Amniotic stem cell (primary cell): ENCODE measurements at places on chromosomes 4 and X.

DNA sequence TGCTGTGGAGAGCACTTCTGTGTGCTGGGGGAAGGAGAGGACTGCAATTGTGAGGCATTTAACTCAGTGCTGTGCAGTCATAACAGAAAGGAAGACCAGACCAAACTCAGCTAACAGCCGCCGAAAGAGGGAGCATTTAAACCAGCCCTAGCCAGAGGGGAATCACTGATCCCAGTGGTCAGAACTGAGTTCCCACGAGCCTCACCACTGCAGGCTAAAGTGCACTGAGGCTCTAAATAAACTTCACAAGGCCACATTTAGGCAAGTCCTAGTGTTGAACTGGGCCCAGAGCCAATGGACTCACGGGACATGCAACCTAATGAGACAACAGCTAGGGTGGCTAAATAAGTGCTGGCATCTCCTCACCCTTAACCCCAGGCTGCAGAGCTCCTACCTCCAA lies 20.4 kb downstream of the IQCM start:
- no peak for DNase-seq

DNA sequence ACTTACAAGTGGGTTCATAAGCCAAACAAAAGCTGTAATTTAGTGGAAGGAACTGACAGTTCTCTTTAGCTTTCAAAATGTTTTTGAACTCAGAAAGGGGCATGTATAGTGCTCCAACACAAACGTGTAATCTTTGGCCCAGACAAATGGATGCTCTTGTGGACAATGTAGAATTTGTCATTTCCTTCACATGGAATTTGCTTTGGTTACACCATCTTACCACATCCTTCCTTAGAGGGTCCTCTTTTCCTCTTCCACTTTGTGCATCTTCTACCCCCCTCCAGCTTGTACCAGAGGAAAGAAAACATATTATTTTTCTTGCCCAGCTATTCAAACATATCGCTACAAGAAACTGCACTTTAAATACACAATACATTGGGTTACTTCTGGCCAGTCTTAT lies 42.4 kb downstream of the MEPE start:
- DNase-seq = no peak

GRCh38 chr4:171639540-171639939 lies 173.7 kb upstream of the GALNTL6 start:
- no peak for DNase-seq

DNA sequence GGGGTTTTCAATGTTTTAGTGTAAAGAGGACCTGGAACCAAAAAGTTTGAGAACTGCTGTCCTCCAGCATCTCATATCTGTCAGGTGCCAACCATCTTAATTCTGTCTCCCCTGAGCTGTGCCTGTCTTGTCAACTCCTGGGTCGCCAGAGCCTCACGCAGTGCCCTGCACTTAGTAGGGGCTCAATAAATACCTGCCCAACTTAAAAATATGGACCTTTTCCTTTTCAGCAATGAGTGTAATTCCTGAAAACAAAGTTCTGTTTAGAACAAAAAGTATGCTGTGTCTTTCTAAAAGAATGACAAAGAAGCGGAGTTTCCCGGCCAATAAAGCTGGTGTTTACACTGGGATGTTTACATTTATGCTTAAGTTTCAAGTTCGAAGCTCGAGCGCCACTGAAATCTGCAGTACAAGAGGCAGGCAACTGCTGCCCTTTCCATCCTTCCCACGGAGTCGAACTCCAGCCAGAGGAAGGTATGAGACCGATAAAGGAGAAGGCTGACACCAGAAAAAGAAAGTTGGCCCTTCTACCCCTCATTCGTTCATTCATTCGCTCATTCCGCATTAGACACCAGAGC lies 1.1 kb upstream of the HTATSF1 start:
- no peak for DNase-seq

- no peak for DNase-seq
Measured at GRCh38 chr4:159341522-159341921, 238.6 kb downstream of the RAPGEF2 start.

- no peak for DNase-seq
Measured at GRCh38 chr4:94533405-94534223, 81.9 kb downstream of the PDLIM5 start.

DNA sequence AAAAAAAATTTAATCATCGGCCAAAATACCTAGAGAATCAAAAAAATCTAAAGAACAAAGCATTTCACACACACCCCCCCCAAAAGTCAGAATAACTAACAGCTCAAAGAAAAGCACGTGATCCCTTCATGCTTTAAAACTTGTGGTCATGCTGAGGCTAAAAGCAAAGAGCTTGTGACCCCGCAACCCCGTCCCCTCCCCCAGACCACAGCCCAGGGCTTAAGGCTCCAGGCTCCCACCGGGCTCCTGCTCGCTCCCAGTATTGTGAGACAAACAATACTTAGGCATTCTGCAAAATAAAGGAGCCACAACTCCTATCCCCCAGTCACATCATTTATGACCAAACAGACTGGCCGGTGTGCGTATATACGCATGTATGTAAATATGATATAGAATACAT lies 62.1 kb upstream of the CCDC160 start:
- no peak for DNase-seq

DNA sequence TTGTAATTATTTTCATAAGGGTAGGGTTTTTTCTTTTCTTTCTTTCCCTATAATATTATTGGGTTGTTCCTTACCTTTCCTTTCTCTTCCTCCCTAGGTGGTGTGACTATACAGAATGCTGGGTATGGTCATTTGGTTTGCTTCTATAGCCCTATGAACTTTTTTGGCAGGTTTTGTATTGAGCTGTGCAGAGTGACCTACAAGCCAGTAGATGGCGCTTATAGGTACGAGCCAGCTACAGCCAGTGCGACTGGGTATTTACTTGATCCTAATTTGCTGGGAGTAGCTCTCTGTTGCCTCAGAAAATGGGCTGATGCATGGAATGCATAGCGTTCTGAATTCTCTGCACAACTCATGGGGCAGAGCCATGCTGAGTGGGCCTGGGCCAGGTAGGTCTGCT lies 423.3 kb downstream of the MAGEE1 start:
- no peak for DNase-seq

DNA sequence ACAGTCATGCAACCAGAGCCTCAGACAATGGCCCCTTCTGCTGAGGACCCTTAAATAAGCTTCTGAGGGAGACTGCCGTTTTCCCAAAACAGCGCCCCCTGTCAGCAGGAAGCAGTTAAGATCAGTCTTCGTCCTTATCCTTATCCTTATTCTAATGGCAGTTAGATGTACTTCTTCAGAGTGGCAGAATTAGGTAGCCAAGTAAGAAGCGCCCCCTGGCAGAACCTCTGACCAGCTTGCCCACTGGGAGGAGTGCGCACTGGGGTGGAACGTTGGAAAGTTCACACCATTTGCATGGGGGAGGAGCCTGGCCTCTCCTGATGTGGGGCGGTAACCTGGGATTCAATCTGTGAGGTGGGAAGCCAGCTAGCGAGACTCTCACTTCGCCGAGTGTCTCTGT lies 133.6 kb upstream of the QRFPR start:
- no peak for DNase-seq

- no peak for DNase-seq
Measured at GRCh38 chr4:141346144-141346543, 125.4 kb downstream of the ZNF330 start.
